ENCODE measurements at places on chromosomes 16 and 17.

GRCh38 chr17:15261258-15261801 is 3.8 kb downstream of the PMP22 start:
- no peak for DNase-seq

DNA sequence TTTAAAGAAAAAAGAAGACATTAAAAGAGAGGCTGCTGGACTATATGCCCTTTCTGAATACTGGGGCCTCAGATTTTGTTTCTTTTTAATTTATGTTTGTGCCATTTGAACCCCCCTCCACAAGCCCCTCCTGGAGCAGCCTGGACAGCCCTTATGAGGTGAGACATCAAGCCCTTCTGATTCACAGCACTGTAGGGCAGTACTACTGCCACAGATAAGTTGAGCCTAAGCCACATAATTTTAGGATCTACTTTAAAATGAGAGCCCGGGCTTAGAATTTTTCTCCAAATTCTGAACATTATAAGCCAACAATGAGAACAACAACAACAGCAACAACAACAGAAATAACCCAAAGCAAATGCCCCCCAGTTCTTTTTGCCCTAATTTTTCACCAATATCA is 256.9 kb upstream of the SALL1 start:
- DNase-seq: no peak

GRCh38 chr16:3655030-3655395 is 522 bp downstream of the DNASE1 start:
- DNase-seq: no peak

DNA sequence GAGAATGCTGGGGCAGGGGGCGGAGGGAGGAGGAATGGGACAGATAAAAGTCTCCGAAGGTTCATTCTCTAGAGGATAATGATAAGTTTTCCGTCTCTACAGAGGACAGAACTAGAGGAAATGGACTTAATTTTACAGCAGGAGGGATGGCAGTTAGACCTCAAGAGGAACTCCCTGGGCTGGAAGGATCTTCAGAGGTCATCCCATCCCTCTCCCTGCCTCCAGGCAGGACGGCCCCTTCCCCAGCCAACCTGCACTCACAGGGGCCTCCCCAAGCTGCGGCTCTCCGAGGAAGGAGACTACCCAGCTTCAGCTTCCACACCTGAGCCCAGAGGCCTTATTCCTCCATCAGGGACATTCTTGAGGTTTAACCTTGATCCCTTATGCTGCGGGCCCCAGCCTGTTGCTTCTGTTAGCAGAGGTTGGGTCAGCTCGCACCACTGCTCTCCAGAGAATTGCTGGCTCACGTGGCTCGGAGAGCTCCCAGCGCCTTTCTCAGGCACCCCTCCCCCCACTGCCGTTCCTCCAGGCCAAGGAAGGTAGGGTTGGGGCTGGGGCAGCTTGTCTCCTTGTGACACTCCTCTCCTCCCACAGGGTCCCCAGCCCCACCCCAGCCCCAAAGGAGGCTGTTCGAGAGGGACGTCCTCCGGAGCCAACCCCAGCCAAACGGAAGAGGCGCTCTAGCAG is 8.5 kb downstream of the ELOB start:
- no peak for DNase-seq

DNA sequence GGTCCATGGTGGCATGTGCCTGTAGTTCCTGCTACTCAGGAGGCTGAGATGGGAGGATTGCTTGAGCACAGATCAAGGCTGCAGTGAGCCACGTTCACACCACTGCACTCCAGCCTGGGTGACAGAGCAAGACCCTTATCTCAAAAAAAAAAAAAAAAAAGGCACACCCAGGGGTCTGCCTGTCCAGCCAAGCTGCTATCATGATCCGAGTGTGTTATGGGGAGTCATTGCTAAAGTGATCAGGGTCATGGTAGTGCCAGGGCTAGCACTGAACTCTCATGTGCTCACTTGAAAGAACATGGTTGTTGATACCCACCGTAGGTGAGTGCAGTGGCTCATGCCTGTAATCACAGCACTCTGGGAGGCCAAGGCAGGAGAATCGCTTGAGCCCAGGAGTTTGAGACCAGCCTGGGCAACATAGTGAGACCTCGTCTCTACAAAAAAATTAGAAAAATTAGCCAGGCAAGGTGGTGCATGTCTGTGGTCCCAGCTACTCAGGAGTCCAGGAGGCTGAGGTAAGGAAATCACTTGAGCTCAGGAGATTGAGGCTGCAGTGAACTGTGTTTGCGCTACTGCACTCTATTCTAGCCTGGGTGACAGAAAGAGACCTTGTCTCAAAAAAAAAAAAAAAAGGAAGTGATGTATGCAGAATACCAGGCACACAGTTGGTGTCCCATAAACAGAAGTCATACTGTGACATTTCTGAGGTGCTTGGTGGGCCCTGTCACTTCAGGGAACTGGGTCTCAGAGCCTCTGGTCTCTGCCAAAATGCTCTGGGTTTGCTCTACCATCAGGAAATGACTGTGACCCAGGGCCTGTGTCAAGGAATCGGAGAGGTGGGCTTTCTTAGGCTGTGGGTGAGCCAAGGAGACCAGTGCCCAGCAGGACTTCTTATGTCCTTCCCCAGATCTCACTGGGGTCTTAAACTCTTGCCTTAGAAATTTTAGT is 2.2 kb downstream of the PRM1 start:
- DNase-seq: no peak

GRCh38 chr16:53892155-53892554 is 188.2 kb downstream of the FTO start:
- peak; percentile 28 for DNase-seq

GRCh38 chr16:9602189-9602588 is 510.7 kb downstream of the HAPSTR1 start:
- no peak for DNase-seq

DNA sequence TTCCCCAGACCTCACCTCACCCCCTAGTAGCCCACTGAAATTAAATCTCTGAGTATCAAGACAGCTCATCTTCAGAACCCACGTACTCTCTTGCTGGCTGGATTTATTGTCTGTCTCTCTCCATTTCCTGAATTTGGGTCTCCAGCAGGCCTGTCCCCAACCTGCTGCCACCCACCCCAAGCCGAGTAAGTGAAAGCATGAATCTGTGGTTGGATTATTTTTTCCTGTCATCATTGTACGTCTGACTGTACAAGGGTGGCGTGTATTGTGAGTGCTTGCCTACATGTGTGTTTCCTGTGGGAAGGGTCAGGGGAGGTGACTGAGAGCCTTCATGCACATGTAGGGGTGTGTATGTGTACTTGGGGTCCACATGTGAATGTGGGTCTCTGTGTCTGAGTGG is 5.4 kb downstream of the TNP2 start:
- DNase-seq: no peak

- no peak for DNase-seq
Measured at GRCh38 chr17:68325961-68326360, 34.7 kb downstream of the ARSG start.

GRCh38 chr17:17849147-17849820 is 12.5 kb upstream of the SREBF1 start:
- no peak for DNase-seq

- no peak for DNase-seq
Measured at GRCh38 chr17:36095992-36096391, 6.0 kb upstream of the CCL3 start.

DNA sequence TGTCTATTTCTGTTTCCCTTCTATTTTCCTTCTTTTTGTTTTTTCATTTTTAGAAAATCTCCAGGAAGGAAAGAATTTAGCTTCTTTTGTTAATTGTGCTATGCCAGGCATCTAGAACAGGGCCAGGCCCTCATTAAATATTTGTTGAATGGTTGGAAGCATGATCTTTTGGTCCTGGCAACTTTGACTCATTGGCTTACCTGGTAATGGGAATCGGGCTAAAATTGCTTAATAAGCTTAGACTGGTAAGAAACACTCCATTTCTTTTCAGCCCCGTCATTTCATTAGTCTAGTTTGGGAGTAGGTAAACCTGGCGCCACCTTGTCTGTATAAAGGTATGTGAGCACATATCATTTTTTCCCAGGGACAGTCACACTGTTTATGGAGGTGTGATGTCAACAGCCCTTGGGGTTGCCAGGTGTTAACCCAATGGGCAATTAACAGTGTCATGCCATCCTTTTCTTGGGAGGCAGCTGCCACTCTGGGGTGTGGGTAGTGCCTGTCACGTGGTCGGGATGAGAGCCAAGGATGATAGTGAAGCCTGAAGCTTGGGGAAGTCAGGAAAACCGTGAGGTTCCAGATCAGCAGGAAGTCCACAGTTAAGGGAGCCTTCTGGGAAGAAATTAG is 9.5 kb upstream of the NDEL1 start:
- no peak for DNase-seq

DNA sequence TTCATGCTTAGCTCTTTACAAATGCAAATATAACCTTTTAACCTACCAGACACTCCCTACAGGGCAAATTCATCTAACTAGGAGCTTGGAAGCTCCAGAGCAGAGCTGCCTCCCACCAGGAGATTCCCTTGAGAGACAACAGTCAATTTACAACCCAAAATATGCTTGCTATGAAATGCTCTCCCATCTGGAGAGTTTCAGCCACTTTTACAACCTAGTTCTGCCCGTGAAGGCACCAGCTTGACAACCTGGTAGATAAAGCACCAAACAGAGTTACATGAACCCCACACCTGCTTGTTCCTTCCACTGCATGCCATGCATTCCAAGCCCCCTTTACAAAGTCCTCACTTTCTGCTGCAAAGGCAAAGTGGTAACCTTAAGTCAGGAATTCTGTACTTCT is 215.3 kb upstream of the KIF2B start:
- DNase-seq: no peak

DNA sequence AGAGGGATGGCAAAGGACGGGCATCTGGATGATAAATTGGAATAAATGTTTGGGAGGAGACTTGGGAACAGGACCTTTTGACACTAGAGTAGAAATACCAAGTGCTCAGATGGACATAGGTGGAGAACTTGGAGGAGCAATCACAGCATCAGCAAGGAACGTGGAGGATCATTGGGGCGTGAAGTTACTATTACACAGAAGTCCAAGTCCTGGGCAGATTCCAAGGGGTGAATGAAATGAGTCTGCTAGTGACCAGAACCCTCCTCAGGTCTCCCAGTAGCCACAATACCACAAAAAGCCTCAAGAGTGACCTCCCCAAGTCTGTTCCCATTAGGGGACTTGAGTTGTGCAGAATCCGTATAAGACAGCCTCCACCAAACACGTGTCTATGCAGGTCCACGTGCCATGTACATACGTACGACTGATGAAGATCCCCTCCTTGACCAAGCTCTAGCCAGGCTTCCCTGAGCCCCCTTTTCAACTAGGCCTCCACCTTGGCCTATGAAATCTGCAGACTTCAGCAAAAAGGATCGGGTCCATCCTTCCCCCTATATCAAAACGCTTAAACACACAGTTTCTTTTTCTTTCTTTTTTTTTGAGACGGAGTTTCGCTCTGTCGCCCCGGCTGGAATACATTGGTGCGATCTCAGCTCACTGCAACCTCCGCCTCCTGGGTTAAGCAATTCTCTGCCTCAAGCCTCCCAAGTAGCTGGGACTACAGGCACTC is 2.2 kb downstream of the C17orf67 start:
- DNase-seq: no peak

- DNase-seq: no peak
Measured at GRCh38 chr16:59210955-59211541, 476.9 kb upstream of the GOT2 start.

DNA sequence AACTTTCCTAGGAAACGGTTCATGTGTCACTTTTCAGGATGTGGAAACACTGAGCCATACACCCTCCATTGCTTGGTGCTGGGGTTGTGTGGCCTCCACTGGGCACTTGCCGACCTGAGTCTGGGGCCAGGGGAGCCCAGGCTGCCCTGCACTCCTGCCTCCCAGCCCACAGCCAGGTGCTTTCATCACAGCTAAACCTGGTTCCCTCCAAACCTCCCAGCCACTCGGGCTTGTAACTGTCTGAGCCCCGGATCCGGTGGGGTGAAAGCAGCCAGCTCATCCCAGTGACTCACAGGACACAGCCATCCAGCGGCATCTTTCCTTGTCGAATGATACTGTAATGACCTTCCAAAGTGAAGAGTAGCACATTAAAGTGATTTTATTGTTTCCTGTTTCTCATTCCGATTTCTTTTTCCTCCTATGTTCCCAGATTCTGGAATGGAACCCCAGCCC is 19.8 kb downstream of the CARHSP1 start:
- no peak for DNase-seq

GRCh38 chr17:80441598-80442322 is 26.8 kb downstream of the ENDOV start:
- DNase-seq: no peak

DNA sequence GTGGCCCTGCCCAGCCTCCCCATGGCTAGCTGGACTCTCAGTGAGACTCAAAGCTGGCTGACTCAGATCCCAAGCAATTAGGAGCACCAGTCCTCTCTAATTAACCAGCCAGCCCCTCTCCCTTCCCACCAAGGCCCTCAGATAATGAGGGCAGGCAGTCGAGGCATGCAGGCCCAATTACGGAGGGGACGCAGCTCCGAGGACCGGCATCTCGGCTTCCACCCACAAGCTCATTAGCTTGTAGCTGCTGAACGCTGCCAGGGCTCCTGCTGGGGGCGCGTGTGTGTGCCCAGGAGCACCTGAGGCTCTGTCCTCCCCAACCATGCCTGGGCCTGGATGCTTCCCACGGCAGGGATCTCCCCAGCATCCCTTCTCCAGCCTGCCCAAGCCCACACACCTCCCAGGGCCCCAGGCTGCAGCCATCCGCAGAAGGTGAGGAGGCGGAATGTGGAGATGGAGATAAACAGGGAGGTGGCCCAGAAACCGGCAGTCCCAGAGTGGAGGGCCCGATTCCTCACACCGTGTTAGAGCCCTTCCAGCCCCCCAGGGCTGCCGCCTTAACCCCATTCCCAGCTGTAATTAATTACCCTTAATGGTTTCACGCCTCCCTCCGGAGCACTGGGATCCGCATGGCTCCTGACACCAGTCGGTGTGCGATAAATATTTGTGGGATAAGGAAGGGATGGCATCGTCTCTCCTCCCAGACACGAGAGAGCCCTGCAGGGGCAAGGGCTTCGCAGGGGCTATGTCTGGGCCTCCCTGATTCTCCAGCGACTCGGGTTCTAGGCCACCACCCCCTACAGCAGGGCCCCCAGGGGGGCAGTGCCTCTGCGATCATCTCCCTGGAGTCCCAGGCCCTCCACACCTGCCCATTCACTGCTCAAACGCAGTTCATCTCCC is 42.2 kb downstream of the RPH3AL start:
- no peak for DNase-seq

DNA sequence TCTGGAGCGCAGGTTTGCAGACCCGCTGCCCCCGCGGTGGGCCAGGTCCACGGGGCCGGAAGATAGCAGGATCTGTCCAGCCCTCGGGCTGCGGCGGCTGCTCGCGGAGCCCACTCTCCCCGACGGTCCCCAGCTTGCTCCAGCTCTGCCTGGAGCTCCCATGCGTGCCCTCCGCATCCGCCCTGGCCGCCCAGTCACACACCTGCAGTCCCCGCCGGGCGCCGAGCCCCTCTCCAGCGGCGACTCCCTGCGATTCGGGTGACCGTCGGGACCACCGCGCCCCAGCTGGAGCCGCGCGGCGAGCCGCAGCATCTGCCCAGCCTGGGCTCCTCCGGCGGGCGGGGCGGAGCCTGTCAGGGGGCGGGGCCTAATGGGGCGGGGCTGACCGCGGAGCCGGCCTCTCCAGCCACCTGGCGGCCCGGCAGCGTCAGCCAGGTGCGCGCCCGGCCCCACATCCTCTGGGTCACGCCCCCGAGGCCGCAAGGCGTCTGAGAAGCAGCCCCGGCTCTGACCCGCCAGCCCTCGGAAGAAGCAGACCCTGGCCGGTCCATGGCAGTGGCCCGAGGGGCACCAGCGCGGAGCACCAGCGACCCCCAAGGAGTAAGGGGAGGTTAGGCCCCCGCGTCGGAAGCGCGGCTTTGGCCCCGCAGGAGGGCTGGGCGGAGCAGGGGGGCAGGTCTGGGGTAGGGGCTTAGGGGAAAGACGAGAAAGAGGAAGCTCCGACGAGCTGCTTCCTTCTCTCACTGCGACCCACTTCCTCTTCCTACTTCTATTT is at the start of gene PIK3R5:
Gene PIK3R5, minus strand, starts transcription at position 314 of the 775 bp plus-strand sequence. CDS start 54,213 bp downstream, outside the sequence.
- no peak for DNase-seq
